ENCODE measurements at places on chromosomes 7 and 10.

DNA sequence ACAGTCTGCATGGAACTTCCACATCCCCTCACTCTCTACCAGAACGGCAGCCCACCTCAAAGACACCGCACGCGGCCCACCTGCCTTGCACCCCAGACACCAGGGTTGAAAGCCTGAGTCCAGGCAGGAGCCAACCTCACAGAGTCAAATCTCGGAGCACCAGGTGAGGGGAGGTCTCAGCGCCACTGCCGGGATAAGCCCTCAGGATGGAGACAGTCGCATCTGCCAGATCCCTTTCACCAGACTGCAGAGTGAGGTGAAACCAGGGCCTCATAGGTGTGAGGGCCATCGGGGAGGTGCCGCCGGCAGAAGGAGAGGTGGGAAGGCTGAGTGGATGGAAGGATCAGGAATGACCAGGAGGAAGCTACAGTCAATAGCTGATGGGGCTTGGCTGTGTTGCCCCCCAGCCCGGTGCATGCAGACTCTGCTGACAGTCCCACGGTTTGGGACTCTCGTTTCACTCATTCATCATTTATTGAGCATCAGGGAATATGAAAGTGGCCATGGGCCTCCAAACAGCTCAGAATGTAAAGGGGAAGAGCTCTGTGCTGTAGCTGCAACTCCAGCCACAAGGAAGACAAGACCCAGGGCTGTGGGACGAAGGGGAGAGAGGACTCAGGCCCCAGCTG is 315.0 kb downstream of the PTPRN2 start:
- no peak for DNase-seq

- DNase-seq = peak; percentile 92
Observed at GRCh38 chr10:80408242-80409101, at the start of gene PRXL2A. TSS of gene PRXL2A (plus strand) at chr10:80408551. CDS start at chr10:80420468, 11,917 bp downstream.

GRCh38 chr7:24438232-24438631 is 135.0 kb upstream of the PALS2 start:
- no peak for DNase-seq

DNA sequence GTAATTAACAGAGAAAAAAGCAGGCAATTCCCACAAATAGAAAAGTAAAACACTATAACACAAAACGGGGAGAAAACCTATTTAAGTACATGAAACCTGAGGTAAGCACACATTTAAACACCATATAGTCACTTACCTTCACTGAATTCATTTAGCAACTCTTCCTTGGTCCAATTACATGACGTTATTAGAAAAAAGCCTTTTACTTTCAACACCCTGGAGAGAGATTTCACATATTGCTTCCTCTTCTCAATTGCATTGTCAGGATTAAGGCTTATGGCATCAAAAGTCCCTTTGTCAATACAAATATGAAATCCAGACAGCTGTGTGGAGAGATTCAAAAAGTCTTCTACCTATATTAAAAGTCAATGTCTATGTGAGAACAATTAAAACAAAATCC is 21.1 kb upstream of the FAM53B start:
- DNase-seq = no peak

DNA sequence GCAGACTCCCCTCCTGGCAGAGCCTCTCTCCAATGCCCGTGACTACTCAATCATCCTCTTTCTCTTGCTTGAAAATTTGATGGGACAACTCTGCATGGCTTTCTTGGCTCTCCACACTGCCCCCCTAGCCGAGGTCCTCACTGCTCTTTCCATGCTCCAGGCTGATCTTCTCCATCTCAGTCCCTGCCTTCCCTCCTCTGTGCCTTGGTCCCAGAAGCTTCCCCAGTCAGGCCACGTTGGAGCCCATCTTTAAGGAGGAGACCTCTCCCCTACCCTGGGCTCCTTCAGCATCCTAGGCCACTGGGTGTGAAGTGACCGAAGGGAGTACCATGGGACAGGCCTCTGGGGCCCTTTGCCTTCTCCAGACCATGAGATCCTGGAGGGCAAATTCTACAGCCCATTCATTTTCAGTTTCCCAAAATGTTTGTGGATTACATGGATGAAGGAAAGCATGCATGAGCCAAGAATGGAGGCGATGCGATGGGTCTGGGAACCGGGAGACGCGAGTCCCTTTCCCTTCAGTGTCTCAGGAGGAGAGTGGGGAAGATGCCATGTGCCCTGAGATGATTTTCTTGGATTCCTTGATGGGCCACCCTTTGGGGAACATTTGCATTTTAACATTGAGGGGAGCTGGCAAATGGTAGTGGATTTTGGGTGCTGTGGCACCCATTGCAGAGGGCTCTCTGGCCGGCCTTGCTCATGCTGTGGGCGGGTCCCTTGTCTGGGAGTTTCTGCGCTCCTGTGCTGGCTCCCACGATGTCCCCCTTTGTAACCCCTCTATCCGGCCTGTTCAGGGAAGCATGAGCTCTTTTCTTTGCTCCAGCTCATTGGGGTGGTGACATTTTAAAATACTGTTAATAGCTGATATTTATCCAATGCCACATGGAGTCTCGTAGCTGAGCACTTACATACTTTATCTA is 376.6 kb downstream of the RPS24 start:
- DNase-seq = no peak

GRCh38 chr10:32150532-32151101 is 94.4 kb upstream of the KIF5B start:
- no peak for DNase-seq

GRCh38 chr7:23607130-23607529 is 9.9 kb downstream of the CCDC126 start:
- DNase-seq = no peak

DNA sequence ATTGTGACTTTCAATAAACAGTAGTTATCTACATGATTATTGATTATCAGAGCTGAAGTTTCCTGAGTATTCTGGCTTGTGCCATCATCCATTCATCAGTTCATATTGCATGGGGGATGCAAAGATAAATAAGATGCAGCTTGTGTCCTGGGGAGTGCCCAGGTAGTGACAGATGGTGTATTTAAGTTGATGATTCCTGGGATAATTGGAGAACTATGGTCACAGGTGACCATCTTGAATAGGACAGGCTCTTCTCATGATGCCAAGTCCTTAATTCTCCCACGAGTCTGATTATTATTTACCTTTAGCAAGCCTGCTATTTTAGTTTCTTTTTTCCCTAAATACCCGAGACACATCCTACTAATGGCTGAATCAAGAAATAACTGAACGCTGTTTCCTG is 64.9 kb downstream of the PLPP4 start:
- DNase-seq = no peak

DNA sequence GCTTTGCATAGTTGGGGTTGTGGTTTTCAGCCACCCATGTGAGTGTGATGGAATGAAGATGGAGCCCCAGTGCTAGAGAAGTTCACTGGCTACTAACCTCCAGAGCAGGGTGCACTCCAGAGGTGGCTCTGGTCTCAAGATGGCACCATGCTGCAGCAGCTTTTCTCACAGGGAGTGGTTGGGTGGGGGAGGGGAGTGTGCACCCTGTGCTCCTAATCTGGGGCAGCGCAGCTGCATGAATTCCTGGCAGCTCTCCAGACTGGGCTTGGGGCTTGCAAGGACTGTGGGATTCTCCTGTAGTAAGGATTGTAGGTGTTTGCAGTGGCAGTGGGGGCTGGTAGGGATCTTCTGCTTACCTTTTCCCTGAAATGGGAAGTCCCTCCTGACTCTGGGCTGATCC is 23.7 kb downstream of the PHTF2 start:
- DNase-seq = no peak

DNA sequence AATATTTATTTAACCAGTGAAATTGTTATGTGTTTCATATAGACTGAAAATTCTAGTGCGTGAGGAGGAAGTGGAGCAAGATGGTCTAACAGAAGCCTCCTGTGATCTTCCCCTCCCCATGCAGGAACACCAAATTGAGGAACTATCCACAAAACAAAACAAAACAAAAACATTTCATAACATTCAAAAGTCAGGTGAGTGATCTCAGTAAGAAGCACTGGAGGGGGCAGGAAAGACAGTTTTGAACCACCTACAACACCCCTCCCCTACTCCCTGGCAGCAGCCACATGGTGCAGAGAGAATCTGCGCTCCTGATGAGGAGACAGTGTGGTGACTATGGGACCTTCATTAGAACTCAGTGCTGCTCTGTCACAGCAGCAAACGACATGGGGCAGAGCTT is 221.9 kb upstream of the SEMA3C start:
- no peak for DNase-seq

DNA sequence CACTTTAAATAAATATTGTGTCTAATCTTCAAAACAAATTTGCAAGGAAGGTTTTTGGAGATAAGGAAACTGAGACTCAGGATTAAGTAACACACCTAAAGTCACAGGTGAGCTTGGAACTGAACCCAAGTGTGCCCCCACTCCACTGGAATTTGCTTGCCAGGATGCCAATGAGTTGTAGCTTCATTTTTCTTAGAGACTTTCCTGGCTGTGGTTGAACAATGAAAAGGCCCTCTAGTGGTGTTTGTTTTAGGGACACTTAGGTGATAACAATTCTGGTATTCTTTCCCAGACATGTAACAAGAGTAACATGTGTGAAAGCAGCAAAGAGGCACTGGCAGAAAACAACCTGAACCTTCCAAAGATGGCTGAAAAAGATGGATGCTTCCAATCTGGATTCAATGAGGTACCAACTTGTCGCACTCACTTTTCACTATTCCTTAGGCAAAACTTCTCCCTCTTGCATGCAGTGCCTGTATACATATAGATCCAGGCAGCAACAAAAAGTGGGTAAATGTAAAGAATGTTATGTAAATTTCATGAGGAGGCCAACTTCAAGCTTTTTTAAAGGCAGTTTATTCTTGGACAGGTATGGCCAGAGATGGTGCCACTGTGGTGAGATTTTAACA is 1.5 kb downstream of the IL6 start:
- no peak for DNase-seq

- peak; percentile 3 for DNase-seq
Observed at GRCh38 chr10:93063144-93063976, 2.8 kb downstream of the CYP26C1 start.

GRCh38 chr7:44969049-44969700 is 9.6 kb downstream of the MYO1G start:
- DNase-seq = no peak

GRCh38 chr7:105154084-105154483 is 140.1 kb downstream of the KMT2E start:
- no peak for DNase-seq

DNA sequence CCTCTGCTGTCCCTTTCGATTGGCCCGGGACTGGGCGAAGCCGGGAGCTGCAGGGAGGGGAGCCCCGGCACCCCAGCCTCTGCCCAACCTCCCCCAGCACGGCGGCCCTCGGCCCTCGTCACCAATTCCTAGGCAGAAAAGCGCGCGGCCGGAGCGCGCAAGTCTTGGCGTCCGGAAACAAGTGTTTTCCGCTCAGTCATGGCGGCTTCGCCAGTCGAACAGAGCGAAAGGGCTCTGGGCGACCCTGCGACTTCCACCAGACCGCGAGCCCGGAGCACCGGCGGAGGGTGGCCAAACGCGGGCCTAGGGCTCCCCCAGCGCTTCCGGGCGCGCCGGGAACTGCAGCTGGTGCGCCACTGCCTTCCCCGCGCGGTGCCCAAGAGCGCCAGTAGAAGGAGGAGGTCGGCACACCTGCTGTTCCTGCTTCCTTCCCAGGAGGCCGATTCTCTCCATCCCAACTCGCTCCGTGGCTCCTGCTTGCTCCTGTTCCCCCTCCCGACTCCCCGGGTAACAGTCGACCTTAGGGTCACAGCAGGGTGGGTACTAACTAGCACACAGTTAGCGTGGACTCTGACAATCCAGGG is 729.9 kb downstream of the ZWINT start:
- DNase-seq = peak; percentile 25

DNA sequence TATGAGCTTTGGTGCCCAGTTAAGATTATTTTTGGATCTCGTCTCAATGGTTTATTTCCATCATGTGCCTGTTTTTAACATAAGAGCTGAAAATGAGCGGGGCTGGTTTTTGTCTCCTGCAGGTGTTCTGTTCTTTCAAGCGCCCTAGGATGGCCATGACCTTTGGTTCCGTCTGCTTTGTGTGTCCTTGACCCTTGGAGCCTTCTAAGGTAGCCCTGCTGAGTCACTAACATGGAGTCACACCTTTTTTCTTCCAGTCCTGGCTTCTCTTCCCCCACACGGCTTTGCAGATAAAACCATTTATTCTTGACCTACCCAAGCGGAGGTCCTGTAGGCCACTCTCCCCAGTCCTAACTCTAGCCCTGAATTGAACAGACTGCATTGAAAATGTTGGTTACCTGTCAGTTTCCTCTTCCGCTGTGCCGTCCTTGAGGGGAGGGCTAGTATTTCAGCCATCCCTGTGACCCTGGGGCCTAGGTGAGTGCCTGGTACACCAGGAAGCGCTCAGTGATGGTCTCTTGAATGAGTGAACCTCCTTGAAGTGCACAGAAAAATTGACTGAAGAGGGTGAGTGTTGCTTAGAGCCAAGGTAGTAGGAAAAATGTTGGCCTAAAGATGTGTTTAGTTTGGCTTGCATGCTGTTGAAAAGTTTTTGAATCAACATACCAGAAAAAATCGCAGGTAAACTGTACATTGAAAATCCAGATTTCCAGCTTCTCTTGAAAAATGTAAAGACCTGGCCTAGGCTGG is 48.0 kb downstream of the CAMK1D start:
- DNase-seq = no peak

- no peak for DNase-seq
Observed at GRCh38 chr10:78865931-78866717, 202.6 kb upstream of the ZMIZ1 start.

- DNase-seq = no peak
Observed at GRCh38 chr7:40786909-40787308, 652.1 kb downstream of the SUGCT start.

Data from activated naive CD8-positive, alpha-beta T cell treated with anti-CD3 and anti-CD28 coated beads, Interleukin-2, amount 50 U/mL, for 24 hours (primary cell).